Neural cell (in vitro differentiated cells): ENCODE measurements at places on chromosomes 12 and 14. TPM values are rescaled to one million over a fixed set of nuclear protein-coding genes. Genes with fewer than 3 reads are reported as not detected.

Gene LRRC43
- 2.2 and 4.8 TPM in 2 replicates for polyA plus RNA-seq

Gene KRT71
- not detected in 2 replicates for polyA plus RNA-seq

Gene PIWIL1
- polyA plus RNA-seq: not detected in 2 replicates

Gene NANOG
- not detected in 2 replicates for polyA plus RNA-seq

Gene CABP1
- polyA plus RNA-seq: 0.44 and 0.71 TPM in 2 replicates

Gene SERPINA5
- 4.7 TPM in 1 of 2 replicates, not detected in the other for polyA plus RNA-seq

Gene SARNP
- polyA plus RNA-seq: 245 and 332 TPM in 2 replicates

Gene MMP17
- polyA plus RNA-seq: 79.0 and 93.5 TPM in 2 replicates

Gene CCDC38
- polyA plus RNA-seq: 0.16 TPM in 1 of 2 replicates, not detected in the other

Gene GLIPR1L2
- 0.89 and 1.0 TPM in 2 replicates for polyA plus RNA-seq

Gene C12orf50
- 0.30 and 0.68 TPM in 2 replicates for polyA plus RNA-seq

Gene P2RX2
- not detected in 2 replicates for polyA plus RNA-seq

Gene DPF3
- 2.9 and 5.7 TPM in 2 replicates for polyA plus RNA-seq

Gene CPNE6
- polyA plus RNA-seq: 2.3 and 4.1 TPM in 2 replicates

Gene PNN
- 85.8 and 89.4 TPM in 2 replicates for polyA plus RNA-seq

Gene HOXC5
- polyA plus RNA-seq: not detected in 2 replicates

Gene ADAMTS20
- polyA plus RNA-seq: 0.14 and 0.72 TPM in 2 replicates

Gene INHBC
- not detected in 2 replicates for polyA plus RNA-seq

Gene ACSS3
- polyA plus RNA-seq: 0.31 and 0.52 TPM in 2 replicates

Gene CLEC2A
- not detected in 2 replicates for polyA plus RNA-seq

Gene HCAR2
- not detected in 2 replicates for polyA plus RNA-seq

Gene POTEG
- not detected in 2 replicates for polyA plus RNA-seq

Gene CRIP1
- 0.58 and 0.82 TPM in 2 replicates for polyA plus RNA-seq

Gene NKX2-1
- polyA plus RNA-seq: 1.5 and 5.0 TPM in 2 replicates

Gene SDR9C7
- 0.63 TPM in 1 of 2 replicates, not detected in the other for polyA plus RNA-seq

Gene CDKN1B
- 106 and 107 TPM in 2 replicates for polyA plus RNA-seq

Gene BBOF1
- polyA plus RNA-seq: 47.7 and 51.4 TPM in 2 replicates

Gene TEX52
- polyA plus RNA-seq: not detected in 2 replicates

Gene RNASE2
- 0.68 TPM in 1 of 2 replicates, not detected in the other for polyA plus RNA-seq

Gene RNFT2
- 18.5 and 20.6 TPM in 2 replicates for polyA plus RNA-seq

Gene KCNMB4
- polyA plus RNA-seq: 20.1 and 26.4 TPM in 2 replicates

Gene OR4E2
- polyA plus RNA-seq: not detected in 2 replicates

Gene COX8C
- polyA plus RNA-seq: not detected in 2 replicates

Gene SLCO1C1
- not detected in 2 replicates for polyA plus RNA-seq

Gene DPPA3
- polyA plus RNA-seq: not detected in 2 replicates

Gene SIX1
- not detected in 2 replicates for polyA plus RNA-seq

Gene TEAD4
- 1.5 and 1.6 TPM in 2 replicates for polyA plus RNA-seq

Gene MYL2
- polyA plus RNA-seq: not detected in 2 replicates

Gene SERPINA9
- not detected in 2 replicates for polyA plus RNA-seq

Gene TAS2R31
- 3.5 and 4.0 TPM in 2 replicates for polyA plus RNA-seq

Gene RILPL2
- polyA plus RNA-seq: 0.07 and 0.20 TPM in 2 replicates

Gene PKP2
- polyA plus RNA-seq: 3.8 and 4.0 TPM in 2 replicates

Gene PRR4
- 4.8 and 5.0 TPM in 2 replicates for polyA plus RNA-seq

Gene TMEM52B
- polyA plus RNA-seq: not detected in 2 replicates

Gene PMCH
- not detected in 2 replicates for polyA plus RNA-seq

Gene ART4
- polyA plus RNA-seq: not detected in 2 replicates

Gene MBD6
- polyA plus RNA-seq: 2.1 and 6.2 TPM in 2 replicates

Gene CALM1
- 282 and 373 TPM in 2 replicates for polyA plus RNA-seq

Gene FGF23
- not detected in 2 replicates for polyA plus RNA-seq

Gene LDHB
- polyA plus RNA-seq: 907 and 1,039 TPM in 2 replicates

Gene OR6S1
- polyA plus RNA-seq: not detected in 2 replicates

Gene NEUROD4
- polyA plus RNA-seq: not detected in 2 replicates

Gene FOXA1
- polyA plus RNA-seq: not detected in 2 replicates
